ENCODE measurements at places on chromosomes 12 and 14.

GRCh38 chr12:84874125-84874824 lies 38.3 kb downstream of the SLC6A15 start:
- no peak for DNase-seq

DNA sequence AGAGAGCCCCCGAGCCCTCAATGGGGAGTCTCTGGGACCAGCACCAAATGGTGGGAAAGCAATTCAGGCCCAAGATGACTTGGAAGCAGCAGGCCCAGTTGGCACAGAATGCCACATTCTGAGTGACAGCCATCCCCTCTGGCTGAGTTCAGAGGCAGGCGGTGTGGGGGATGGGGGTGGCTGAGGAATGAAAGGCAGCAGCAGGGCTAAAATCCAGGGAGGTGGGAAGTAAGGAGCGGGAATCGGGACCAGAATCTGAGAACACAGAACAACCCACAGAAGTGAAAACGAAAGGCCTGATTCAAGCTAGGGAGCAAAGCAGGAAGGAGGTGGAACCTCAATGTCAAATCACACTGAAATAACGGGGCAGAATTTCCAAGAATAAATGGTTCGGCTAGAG lies 171.2 kb downstream of the CALM1 start:
- no peak for DNase-seq

DNA sequence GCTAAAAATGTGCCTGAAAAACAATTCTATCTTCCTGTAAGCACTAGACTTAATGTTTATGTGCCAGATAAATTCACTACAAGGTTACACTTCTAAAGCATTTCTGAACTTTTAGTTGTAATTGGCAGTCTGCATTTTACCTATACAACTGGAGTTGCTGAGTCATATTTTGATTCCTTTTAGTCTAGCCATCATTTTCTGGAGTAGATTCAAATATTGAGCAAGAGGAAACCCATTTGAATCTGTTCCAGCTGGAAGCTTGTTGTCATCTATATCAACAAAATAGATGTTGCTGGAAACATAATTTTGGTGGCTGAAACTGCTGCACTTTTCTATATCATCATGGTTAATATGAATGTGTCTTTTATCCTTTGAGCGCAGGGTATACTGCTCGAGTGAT lies 122.2 kb upstream of the CCDC175 start:
- DNase-seq, result no peak

DNA sequence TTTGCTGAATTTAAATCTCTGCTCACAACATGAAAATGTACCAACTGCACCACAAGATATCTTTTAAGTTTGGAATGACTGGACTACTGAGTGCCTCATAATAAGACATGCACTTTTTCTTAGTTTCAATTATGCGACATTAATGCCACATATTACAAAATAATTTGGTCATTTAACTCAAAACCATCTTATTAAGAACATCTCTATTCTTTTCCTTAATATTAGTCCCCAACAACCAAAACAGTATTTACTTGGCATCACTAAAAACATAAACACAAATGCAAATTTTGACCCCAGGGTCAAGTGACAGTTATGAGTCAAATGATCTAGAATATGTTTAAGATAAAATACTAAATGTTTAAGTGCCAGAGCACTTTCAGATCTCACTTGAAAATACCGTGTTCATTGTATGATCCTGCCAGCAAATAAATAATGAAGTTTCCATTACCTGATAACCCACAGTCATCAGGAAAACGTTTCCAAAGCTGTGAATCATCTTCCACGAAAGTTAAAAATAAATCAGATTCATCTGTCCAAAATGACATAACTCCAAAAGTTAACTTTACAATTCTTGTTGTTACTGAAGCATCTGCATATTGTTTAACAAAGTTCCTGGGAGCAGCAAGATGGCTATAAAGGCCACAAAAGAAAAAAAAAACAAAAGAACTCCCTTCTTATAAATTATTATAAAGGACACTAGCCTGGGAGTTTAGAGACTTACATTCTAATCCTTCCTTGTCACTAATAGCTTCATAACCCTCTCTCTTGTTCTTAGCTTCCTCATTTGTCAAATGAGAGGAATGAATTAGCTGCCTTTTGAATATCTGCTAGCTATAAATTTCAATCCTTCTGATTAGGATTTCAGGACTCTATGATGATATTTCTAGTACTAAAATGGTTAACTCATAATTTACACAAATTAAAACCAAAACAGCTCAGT lies 30.5 kb upstream of the AP4S1 start:
- DNase-seq, result no peak

GRCh38 chr12:92234533-92234932 lies 88.9 kb upstream of the BTG1 start:
- no peak for DNase-seq

GRCh38 chr12:26878661-26879119 lies 45.7 kb upstream of the ITPR2 start:
- no peak for DNase-seq

DNA sequence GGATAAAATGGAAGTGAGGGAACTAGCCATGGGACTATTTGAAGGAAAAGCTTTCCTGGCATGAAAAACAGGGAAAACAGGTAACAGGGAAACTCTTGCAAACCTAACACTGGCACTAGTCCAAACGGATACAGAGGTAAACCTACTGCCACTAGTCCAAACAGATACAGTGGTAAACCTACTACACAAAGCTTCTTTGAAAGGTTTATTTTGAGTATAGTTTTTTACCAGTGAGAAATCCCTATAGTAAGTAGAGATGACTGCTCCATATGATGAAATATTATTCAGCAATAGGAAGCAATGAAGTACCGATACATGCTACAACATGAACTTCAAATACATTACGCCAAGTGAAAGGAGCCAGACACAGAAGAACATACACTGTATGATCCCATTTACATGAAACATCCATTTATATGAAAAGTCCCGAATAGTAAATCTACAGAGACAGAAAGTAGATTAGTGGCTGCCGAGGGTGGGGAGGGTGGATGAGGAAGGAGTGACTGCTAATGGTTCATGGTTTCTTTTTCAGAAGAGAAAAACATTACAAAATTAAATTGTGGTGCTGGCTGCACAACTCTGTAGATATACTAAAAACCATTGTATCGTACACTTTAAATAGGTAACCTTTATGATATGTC lies 25.5 kb downstream of the SPTLC2 start:
- DNase-seq, result no peak

GRCh38 chr12:120761519-120761934 lies 35.9 kb downstream of the ACADS start:
- DNase-seq, result no peak

- no peak for DNase-seq
Observed at GRCh38 chr12:119090865-119091264, 87.9 kb upstream of the HSPB8 start.

DNA sequence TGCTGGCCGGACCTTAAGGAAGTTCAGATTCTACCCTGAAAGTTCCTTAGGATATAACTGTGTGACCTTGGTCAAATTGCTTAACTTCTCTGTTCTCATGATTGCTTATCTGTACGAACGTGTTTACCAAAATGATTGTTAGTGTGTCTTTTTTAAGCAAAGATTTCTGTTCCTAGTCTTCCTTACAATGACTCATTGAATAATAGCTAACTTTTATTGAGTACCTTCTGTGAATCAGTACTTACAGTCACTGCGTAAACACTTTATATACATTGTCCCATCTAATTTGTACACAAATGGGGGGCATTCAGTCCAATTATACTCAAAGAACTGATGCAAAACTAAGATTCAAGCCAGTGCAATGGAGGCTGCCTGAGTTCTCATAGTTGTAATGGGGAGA lies 4.2 kb upstream of the TMEM30B start:
- no peak for DNase-seq

DNA sequence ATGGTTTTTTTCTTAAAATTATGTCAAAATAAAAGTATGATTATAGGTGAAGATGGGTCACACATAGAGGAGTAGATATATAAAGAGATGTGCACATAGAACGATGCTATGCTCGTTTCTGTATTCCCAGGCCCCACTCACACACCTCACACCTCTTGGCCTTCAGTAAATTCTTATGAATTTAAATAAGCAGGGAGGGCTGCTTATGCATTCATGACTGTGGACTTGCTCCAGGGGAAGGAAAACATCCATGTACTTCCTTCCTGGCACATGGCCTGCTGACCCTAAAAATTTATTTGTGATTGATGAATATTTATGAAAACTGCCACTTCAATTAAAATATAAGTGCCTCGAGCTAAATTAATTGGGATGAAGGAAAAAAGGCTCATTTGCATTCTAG lies 1306.7 kb upstream of the TMEM132C start:
- DNase-seq, result no peak

DNA sequence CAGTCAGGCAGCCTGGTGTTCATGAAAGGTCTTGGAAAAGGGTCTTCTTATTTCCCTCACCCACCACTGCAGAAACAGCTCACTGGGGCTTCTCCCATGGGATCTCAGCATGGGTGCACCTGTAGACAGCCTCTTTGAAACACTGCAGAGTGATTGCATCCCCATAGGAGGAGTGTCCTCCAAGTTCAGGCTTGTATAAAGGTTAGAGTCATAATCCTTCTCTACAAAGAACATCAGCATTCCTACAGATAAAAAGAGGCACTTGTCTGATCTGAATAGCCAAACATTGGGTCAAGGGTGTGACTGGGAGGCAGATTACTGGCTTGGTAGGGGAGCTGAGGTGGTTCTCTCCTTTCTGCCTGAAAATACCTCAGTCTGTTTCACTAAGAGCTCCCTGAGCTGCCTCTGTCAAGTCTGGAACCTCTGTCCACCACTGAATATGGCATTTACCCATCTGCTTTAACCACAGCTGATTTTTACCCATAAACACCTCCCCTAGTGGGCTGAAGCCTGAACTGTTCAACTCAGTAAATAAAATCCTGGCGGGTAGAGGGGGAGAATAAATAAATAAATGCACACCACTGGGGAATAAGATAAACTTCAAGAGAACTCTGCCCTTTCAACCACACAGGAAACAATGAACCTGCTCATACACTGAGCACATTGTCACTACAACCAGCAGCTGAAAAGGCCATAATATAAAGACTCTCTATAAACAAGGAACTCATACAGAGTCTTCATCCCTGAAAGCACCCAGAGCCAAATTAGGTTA lies 120.7 kb upstream of the SCAF11 start:
- DNase-seq, result no peak

DNA sequence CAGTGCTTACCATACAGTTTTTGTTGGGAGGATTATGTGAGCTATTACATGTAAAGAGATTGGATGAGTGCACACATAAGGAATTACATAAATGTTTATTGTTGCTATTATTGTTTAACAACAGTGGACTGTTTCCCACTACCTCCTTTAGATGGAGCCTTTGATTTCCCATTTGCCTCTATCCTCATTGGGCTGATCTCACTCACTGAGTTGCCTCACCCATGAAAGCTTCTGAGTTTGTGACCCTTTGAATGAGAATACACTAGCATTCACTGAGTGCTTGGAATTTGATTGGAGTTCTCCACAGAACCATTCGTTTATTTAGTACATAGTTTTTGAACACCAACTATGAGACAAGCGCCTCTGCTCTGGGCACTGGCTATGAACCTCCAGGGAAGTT lies 121.0 kb downstream of the HELB start:
- no peak for DNase-seq

- no peak for DNase-seq
Observed at GRCh38 chr14:74908861-74909341, 14.2 kb downstream of the RPS6KL1 start.

DNA sequence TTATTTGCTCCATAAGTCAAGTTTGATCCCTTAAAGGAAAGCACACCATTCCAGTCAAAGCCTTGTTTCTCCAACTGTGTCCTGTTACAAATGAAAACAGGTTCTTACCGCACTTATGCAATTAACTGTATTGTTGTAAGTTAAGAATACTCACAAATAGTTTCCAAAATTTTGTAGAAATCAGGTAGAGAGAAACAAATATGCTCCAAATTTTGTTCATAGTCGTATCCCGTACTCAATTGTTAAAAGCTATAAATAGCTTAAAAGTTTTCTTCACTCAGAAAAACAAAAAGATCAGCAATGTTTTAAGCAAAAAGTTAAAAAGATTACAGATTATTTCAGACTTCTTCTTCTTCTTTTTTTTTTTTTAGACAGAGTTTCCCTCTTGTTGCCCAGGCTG lies 4.0 kb upstream of the AACS start:
- no peak for DNase-seq

DNA sequence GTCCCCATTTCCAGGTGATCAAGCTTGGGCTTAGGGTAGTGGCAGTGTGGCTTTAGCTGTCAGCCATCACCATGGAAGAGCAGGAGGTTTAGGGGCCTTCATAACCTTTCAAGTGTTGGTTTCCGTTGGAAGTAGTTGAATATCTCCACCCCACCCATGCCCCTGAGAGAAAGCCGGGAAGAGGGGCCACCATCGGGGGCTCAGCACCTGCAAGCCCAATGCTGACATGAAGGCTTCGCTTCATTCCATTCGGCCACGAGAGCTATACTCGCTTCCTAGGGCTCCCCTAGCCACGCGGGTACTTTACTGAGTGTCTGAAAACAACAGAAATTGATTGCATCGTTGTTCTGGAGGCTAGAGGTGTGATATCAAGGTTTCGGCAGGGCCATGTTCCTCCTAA lies 234.8 kb downstream of the ZFP36L1 start:
- no peak for DNase-seq

DNA sequence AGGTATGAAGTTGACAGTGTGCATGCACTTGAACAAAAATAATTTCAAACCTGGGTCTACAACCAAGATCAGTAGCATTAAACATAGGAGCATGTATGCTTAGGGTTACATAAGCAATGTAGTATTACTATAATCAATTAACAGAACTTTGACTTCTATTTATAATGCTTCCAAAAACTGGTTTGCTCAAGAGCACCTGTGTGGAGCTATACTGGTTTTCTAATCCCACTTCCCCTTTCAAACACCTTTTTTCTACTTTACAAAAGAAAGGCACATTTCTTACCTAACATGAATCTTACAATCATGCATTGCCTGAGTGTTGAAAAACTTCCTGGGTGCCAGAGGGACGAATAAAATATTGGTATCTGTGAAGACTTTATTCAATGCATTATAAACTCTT lies 72.7 kb downstream of the EFCAB11 start:
- no peak for DNase-seq

- no peak for DNase-seq
Observed at GRCh38 chr12:124167141-124167540, 127.8 kb upstream of the RFLNA start.

GRCh38 chr14:98144964-98145363 lies 1127.0 kb downstream of the BCL11B start:
- DNase-seq, result no peak

- no peak for DNase-seq
Observed at GRCh38 chr12:131119936-131120335, 166.2 kb downstream of the ADGRD1 start.

DNA sequence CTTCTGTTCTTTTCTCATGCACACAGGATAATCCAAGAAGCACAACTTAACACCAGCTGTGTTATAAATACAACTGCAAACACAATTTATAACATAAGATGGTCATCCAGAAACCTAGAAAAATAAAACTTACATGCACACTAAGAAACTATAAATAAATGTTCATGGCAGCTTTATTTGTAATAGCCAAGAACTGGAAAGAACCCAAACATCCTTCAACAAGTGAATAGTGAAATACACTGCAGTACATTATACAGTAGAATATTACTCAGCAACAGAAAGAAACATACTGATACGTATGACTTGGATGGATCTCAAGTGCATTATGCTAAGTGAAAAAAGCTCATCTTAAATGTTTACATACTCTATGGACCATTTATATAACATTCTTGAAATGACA lies 132.7 kb downstream of the SPTSSA start:
- no peak for DNase-seq

Data from activated CD8-positive, alpha-beta T cell treated with anti-CD3 and anti-CD28 coated beads, Interleukin-2, amount 10 ng/mL, durations not matched to agents 7 days and 5 days (primary cell).